PC-3 (cell line): ENCODE measurements at places on chromosomes 4 and X.

DNA sequence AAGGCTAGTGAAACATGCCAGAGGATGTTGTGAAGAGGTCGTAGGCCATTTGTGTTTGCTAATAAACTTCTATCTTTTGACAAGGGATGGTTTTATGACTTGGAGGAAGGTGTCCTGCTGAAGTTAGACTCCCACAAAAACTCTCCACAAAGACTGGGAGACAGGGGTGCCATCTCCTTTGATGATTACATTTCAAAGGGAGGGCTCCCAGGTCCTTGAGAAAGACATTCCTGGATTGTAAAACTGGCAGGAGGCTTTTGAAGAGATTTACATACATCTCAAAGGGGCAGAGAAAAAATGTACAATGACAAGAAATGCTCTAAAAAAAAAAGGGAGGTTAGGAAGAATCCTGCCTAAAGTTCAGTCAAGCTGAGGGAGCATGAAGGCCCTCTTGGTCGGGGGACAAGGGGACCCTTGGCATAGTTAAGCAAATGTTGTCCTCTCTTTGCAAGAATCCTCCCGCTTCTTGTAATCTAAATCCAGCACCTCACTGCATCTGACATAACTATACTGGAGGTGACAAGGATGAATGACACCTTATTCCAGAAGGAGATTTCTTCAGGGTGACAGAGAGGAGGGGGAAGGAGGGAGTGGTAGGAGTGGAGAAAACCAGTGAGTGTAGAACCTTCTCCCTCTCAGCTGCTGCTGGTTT lies 41.1 kb upstream of the MGST2 start:
- DNase-seq: no peak

GRCh38 chr4:168097161-168097560 lies 4.8 kb downstream of the ANXA10 start:
- DNase-seq: no peak

DNA sequence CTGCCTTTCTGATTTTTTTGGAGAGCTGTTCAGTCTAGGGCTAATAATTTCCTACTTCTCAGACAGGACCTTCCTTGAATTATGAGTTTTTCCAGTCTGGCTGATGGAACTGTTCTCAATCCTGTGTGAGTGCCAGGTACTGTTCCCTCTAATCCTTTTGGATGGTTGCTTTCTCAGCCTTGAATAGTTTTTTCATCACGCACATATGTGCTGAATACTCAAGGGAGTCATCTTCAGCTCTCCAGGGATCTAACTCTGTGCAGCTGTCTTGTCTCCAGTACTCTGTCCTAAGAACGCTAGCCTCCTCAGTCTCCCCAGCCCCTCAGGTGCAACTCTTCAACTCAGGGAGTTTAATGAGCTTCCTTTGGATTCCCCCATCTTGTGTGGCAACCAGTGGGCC lies 93.2 kb downstream of the GASK1B start:
- no peak for DNase-seq

DNA sequence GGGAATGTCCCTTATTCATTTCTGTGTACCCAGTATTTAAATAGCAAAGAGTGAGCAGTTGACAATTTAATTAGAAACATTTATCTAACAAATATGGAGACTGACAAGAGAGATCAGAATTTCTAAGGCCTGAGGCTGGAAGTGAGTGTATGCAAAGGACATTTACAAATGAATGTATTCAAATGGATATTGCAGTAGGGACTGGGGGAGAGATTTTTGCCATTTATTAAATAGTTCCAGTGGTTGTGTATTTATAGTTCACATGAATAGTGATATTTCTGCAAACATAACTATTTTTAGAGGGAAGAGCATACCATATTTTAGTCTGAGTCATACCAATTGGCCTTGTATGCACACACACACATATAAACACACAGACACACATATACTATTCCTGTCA lies 592.4 kb downstream of the GLUD2 start:
- no peak for DNase-seq

- DNase-seq: no peak
Observed at GRCh38 chr4:2931512-2932301, 31.5 kb downstream of the NOP14 start.

GRCh38 chr4:22091906-22092305 lies 143.3 kb upstream of the KCNIP4 start:
- no peak for DNase-seq

DNA sequence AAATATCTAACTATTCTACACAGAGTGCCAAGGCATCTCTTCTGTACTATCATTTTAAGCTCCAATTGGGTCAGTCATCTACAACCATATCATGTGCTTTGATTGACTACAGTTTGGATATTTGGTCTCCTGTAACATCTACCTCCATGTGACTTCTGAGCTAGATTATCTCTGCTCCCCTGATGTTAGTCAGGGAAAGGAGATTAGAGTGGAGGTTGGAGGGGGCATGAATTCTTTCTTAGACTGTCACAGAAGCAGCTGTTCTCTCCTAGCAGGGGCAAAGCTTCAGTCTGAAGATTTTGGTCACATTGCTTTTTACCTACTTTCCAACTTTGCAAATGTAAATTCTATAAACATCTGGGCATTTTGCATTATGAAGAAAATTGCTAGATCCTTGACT lies 62.6 kb upstream of the C4orf54 start:
- DNase-seq: no peak

DNA sequence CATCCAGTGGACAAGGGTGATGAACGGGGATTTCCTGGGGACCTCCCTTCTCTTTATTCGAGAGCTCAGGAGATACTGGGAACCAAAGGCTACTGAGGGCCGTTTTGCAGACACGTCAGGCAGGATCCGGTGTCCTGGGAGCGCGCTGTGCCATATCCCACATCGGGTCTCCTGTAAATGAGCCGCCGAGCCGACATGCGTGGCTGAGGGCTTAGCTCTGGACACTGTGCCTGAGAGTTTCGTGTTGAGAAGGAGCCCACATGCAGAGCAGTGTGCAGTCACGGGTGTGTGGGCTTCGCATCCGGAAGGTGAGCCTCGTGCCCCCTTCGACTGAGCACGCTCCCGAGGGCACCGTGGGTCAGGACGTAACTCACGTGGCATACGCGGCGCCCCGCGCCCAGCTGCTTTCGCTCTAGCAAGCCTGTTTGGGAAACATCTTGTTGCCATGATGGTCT lies 28.5 kb upstream of the HGFAC start:
- DNase-seq: no peak

DNA sequence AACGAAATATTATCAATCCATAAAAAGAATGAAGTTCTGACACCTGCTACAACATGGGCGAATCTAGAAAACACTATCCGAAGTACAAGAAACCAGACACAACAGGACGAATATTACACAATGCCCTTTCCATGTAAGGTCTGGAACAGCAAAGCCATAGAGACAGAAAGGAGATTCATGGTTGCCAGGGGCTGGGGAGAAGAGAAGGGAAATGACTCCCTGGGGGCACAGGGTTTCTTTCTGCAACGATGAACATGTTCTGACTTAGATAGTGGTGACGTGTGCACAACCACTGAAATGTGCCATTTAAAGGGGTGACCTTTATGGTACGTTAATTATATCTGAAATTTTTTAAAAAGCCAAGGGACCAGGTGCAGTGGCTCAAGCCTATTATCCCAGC lies 28.3 kb downstream of the GPR143 start:
- no peak for DNase-seq

GRCh38 chr4:138200236-138200590 lies 41.9 kb downstream of the SLC7A11 start:
- DNase-seq: no peak

GRCh38 chr4:173526724-173527102 lies 3.3 kb downstream of the HAND2 start:
- no peak for DNase-seq

DNA sequence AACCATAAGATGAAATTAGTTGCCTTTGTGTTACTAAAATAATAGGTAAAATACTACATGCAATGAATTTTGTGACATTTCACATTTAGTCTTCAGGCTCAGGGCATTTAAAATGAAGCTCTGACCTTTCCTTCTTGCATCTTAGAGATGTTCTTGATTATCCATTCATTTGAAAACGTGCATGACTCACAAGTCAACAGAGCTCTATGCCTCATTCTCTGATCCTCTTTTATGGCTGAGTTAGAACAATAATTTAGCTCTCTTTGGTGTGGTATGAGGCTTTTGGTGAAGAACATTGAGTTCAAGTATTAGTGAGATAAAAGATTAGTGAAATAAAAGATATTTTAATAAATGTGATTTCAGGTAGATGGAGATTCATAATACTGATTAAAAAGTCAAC lies 66.5 kb downstream of the TIGD2 start:
- DNase-seq: no peak

DNA sequence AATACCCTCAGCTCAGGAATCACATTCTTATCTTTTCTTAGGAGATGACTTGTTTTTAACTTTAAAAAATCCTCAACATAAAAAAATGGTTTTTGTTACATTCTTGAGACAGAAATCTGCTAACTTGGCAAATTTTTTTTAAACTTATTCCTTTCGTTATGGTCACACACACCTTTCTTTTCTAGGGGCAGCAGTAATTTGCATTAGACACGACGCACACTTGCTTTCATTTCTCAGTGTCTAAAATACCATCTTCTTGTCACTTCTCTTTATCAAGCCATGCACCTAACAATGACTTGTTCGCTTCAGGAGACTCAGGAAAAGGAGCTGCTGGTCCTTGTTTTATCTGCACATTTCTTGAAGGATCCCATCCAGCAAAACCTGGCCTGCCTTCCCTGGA lies 112.6 kb upstream of the TBL1X start:
- no peak for DNase-seq

DNA sequence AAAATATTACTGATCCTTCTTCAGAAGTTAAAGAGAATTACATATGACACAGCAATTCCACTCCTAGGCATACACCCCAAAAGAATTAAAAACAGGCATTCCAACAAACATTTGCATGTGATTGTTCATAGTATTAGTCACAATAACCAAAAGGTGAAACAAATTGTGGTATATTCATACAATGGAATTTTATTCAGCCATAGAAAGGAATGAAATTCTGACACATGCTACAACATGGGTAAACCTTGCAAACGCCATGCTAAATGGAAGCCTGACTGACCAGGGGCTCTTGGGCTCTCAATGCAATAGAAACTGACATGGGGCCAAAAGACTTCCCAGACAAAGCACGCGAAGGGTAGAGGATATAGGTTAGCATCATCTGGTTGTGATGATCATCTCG lies 62.1 kb upstream of the S100G start:
- DNase-seq: peak; percentile 41

- DNase-seq: no peak
Observed at GRCh38 chr4:155545456-155545855, 121.2 kb upstream of the GUCY1A1 start.

- DNase-seq: no peak
Observed at GRCh38 chr4:180710628-180711337, 1532.4 kb upstream of the TENM3 start.

GRCh38 chr4:171718069-171718468 lies 95.1 kb upstream of the GALNTL6 start:
- DNase-seq: no peak

GRCh38 chrX:110430293-110431076 lies 71.8 kb downstream of the RTL9 start:
- no peak for DNase-seq

- DNase-seq: peak; percentile 95
Observed at GRCh38 chr4:73222466-73223257, 35.9 kb downstream of the ANKRD17 start.
